ENCODE measurements at places on chromosomes 2 and 18. TPM values are rescaled to one million over a fixed set of nuclear protein-coding genes. Genes with fewer than 3 reads are reported as not detected.

GRCh38 chr2:109494351-109494750, 119.4 kb downstream of the SEPTIN10 start:
- peaks cover 15% of the 10 kb centered on the region for H3K4me1 ChIP-seq
- H3K27me3 ChIP-seq, result peaks cover 2% of the 10 kb centered on the region
- DNase-seq, result no peak

The RNU2-63P gene
- 6.9 TPM for total RNA-seq

- H3K4me3 ChIP-seq, result no peak overlapping the region
- DNase-seq, result no peak
- no peaks in the 10 kb centered on the region for H3K36me3 ChIP-seq
- H3K27me3 ChIP-seq, result no peaks in the 10 kb centered on the region
- H3K4me1 ChIP-seq, result peaks cover 21% of the 10 kb centered on the region
These were observed 156.8 kb downstream of the L3MBTL4 start for GRCh38 chr18:6257950-6258349.

DNA sequence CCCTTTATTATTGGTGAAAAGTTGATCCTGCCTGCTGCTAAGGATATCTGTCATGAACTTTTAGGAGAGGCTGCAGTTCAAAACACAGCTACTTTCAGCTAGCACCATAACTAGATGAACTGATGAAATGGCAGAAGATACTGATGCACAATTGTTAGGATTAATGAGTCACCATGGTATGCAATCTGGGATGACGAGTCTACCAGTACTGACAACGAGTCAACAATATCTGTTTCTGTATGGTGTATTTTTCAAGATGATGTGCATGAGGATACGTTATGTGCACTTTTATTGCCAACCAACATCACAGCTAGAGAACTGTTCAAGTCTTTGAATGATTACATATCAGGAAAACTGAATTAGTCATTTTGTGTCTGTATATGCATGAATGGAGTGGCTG, 68.7 kb downstream of the NETO1 start:
- H3K4me3 ChIP-seq, result no peak overlapping the region
- peaks cover 7% of the 10 kb centered on the region for H3K36me3 ChIP-seq
- no peak overlapping the region for H3K27ac ChIP-seq
- peaks cover 2% of the 10 kb centered on the region for H3K27me3 ChIP-seq

The MROH2A gene
- 0.31 TPM for total RNA-seq

GRCh38 chr18:77167251-77167650, 34.7 kb upstream of the MBP start:
- H3K4me3 ChIP-seq, result no peak overlapping the region
- no peaks in the 10 kb centered on the region for H3K27me3 ChIP-seq
- no peaks in the 10 kb centered on the region for H3K36me3 ChIP-seq
- H3K27ac ChIP-seq, result no peak overlapping the region
- peaks cover 2% of the 10 kb centered on the region for H3K4me1 ChIP-seq

- H3K27ac ChIP-seq, result no peak overlapping the region
- H3K36me3 ChIP-seq, result no peaks in the 10 kb centered on the region
- no peak for DNase-seq
- peaks cover 29% of the 10 kb centered on the region for H3K4me1 ChIP-seq
These were observed 24.5 kb downstream of the CRACDL start for GRCh38 chr2:98911376-98912154.

The CLK1 gene
- 92.6 TPM for total RNA-seq

DNA sequence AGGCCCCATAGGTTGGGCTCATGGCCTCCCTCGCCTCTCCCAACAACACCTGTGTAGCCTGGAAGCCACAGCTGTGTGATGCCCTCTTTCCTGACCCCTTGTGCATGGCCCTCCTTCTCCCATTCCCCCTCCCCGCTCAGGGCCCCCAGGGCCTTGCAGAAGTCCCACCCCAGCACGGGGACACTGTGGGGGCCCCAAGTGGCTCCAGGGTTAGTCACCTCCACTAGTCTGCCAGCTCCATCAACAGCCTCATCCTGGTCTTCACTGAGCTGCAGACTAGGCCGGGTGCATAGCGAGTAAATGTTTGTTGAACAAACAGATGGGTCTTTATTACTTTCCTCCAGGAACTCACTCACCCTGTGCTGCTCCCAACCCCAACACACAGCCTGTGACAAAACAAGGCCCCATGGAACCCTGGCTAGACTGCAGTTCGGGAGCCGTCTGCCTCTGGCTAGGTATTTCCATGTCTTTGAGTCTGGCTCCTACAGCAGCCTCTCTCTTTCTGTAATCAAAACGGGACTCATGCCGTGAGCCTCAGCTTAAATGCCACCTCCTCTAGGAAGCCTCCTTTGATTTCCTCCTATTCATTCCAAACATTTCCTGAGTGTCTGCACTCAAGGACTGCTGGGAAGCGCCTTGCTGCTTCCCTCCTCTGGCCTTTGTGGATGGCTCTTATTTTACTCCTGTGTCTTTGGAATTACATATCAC, 109.9 kb upstream of the ID2 start:
- DNase-seq, result no peak
- H3K36me3 ChIP-seq, result no peaks in the 10 kb centered on the region
- no peak overlapping the region for H3K4me3 ChIP-seq
- peaks cover 16% of the 10 kb centered on the region for H3K4me1 ChIP-seq
- peaks cover 11% of the 10 kb centered on the region for H3K27me3 ChIP-seq
- H3K27ac ChIP-seq, result no peak overlapping the region

GRCh38 chr2:214730800-214731407, 78.6 kb downstream of the BARD1 start:
- no peaks in the 10 kb centered on the region for H3K36me3 ChIP-seq
- no peaks in the 10 kb centered on the region for H3K4me1 ChIP-seq
- H3K4me3 ChIP-seq, result no peak overlapping the region

The FAM110C gene
- total RNA-seq, result 0.08 TPM

The PID1 gene
- total RNA-seq, result not detected

GRCh38 chr2:31203916-31204315, 13.4 kb downstream of the CAPN14 start:
- H3K4me3 ChIP-seq, result no peak overlapping the region
- H3K4me1 ChIP-seq, result peaks cover 11% of the 10 kb centered on the region
- no peaks in the 10 kb centered on the region for H3K36me3 ChIP-seq
- H3K27ac ChIP-seq, result no peak overlapping the region

DNA sequence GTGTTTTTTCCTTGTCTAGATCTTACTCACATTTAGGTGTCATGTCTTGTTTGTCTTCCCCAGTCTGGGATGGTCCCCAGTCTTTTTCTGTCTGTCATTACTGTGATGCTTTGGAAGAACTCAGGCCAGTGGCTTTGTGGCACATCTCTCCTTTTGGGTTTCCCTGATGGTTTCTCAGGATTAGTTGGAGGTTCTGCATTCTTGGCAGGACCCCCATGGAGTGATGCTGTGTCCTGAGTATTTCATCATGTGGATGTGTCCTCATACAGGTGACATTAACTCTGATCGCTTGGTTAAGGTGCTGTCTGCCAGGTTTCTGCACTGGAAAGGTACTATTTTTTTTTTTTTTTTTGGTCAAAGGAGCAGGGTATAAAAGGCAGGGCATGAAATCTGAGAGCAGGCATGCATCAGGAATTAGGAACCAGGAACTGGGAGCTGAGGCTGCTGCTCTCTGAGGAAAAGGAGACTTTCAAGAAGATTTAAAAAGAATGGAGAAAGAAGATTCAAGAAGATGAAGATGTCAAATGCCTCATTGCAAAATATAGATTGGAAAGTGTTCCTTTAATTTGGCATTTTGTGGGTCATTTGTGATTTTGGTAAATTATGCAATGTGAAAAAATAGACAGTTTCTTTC, 85.3 kb downstream of the NUP35 start:
- H3K27me3 ChIP-seq, result no peaks in the 10 kb centered on the region
- no peak overlapping the region for H3K27ac ChIP-seq
- H3K4me1 ChIP-seq, result peaks cover 3% of the 10 kb centered on the region
- peaks cover 4% of the 10 kb centered on the region for H3K36me3 ChIP-seq
- H3K4me3 ChIP-seq, result no peak overlapping the region
- DNase-seq, result no peak

The LDLRAD4 gene
- 34.1 TPM for total RNA-seq

DNA sequence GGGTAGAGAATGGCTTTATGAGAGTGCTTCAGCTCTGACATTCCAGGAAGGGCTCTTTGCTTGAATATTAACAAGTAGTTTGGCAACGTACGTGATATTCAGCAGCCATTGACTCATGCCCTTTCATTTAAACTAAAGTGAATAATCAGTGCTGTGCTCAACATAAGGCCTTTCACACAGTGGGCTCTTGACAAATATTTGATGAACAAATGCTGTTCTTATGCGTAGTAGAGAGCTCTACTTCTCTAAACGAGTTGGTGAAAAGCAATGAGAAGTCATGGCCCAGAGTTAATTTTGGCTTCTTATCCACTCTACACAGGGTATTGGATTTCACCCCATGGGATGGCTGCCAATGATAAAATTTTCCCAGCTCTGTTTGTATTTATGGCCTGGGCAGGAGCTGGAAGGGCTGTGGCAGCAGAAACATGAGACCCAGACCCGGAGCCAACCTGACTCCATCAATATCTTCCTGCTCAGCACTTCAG, 338.9 kb downstream of the CCDC85A start:
- H3K4me3 ChIP-seq, result no peak overlapping the region
- no peaks in the 10 kb centered on the region for H3K4me1 ChIP-seq
- no peaks in the 10 kb centered on the region for H3K27me3 ChIP-seq
- H3K36me3 ChIP-seq, result no peaks in the 10 kb centered on the region
- no peak overlapping the region for H3K27ac ChIP-seq

DNA sequence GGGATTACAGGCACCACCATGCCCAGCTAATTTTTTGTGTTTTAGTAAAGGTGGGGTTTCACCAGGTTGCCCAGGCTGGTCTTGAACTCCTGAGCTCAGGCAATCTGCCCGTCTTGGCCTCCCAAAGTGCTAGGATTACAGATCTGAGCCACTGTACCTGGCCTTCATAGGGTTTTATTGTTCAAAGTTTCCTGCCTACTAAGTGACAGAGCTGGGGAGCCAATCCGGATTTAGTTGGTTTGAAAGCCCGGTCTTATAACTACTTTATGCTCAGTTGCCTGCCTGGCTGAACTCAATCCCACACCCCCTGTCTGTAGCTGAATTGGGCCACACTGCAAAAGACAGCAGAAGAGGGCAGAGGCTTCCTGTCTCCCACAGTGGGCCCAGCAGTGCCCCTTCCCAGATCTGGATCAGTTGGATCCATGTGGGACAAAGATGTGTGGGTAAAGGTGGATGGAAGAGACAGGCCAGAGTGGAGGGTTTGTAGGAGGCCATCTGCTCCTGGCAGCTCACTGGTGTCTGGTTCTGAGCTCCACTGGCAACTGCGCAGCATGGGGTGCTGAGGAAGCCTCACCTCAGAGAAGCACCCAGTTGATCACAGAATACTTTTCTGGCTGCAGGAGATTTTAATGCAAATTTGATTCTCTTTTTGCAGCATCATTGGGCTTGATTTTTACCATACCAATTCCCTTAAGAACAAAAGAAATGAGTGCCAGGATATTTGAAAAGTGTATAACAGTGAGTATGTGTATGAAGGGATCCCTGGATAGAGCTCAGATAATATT, 144.9 kb downstream of the DDX1 start:
- H3K36me3 ChIP-seq, result no peaks in the 10 kb centered on the region
- peaks cover 3% of the 10 kb centered on the region for H3K4me1 ChIP-seq
- no peak overlapping the region for H3K4me3 ChIP-seq
- H3K27ac ChIP-seq, result no peak overlapping the region

- no peak overlapping the region for H3K4me3 ChIP-seq
These were observed 202.7 kb upstream of the SPOPL start for GRCh38 chr2:138298900-138299299.

GRCh38 chr2:134375935-134376334, 122.1 kb downstream of the MGAT5 start:
- H3K36me3 ChIP-seq, result peaks cover 22% of the 10 kb centered on the region
- H3K4me3 ChIP-seq, result no peak overlapping the region
- peaks cover 2% of the 10 kb centered on the region for H3K27me3 ChIP-seq
- H3K4me1 ChIP-seq, result peaks cover 3% of the 10 kb centered on the region

GRCh38 chr18:25686960-25687500, 335.1 kb upstream of the ZNF521 start:
- no peak for DNase-seq
- no peak overlapping the region for H3K27ac ChIP-seq
- no peak overlapping the region for H3K4me3 ChIP-seq
- H3K27me3 ChIP-seq, result no peaks in the 10 kb centered on the region
- H3K36me3 ChIP-seq, result no peaks in the 10 kb centered on the region

The ENOSF1 gene
- total RNA-seq, result 31.8 TPM

The LRRTM4 gene
- 1.8 TPM for total RNA-seq

The ADCY3 gene
- 88.0 TPM for total RNA-seq

The SLC9A4 gene
- total RNA-seq, result 0.08 TPM

The PASK gene
- 39.7 TPM for total RNA-seq

The IL36A gene
- total RNA-seq, result not detected

The CNTNAP5 gene
- total RNA-seq, result 5.0 TPM

GRCh38 chr2:199589306-199589705, 131.6 kb upstream of the SATB2 start:
- no peaks in the 10 kb centered on the region for H3K27me3 ChIP-seq
- no peaks in the 10 kb centered on the region for H3K36me3 ChIP-seq
- DNase-seq, result no peak
- no peaks in the 10 kb centered on the region for H3K4me1 ChIP-seq
- no peak overlapping the region for H3K27ac ChIP-seq

DNA sequence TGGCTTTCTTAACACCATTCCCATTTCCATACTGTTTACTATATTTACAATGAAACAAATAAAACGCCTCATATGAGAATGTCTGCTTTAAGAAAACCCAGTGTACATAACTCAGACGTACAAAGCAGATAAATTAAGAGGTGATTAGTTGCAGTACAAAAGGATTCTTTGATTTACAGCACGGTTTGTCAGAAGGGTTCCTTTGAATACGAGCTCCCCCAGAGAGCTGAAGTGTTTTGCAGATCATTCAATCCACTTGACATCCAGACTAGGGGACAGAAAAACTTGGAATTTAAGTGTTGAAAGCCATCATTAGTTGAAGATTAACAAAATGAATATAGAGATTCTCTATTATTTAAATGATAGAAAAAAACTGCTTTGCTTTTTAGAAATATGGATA, 72.5 kb downstream of the RAPGEF4 start:
- H3K27ac ChIP-seq, result no peak overlapping the region
- DNase-seq, result no peak
- H3K27me3 ChIP-seq, result no peaks in the 10 kb centered on the region
- H3K4me1 ChIP-seq, result no peaks in the 10 kb centered on the region
- H3K36me3 ChIP-seq, result peaks cover 7% of the 10 kb centered on the region

The TMEM200C gene
- total RNA-seq, result 0.85 TPM

The ALPI gene
- not detected for total RNA-seq
